ENCODE measurements at places on chromosomes 2 and 18.

- DNase-seq, result no peak
Measured at GRCh38 chr18:76315722-76316230, 179.3 kb downstream of the ZNF516 start.

GRCh38 chr18:55588870-55589595, 1.0 kb upstream of the TCF4 start:
- no peak for DNase-seq

DNA sequence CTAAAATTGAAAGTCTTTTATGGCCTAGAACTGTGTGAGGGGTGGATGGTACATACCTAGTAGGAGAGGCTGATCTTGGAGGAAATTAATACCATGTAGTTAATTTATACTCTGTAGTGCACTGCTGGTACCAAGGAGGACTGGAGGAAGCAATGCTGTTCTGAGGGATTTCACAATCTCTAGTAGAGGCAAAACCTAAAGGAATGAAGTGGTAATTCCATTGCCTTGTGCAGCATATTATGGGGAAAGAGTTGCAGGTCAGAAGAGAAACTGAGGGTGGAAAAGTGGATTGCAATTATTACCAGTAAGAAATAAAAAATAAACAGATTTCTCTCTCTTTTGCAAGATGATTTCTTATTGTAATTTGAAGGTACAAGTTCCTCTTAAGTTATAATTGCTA, 2.2 kb downstream of the ABI2 start:
- DNase-seq, result no peak

DNA sequence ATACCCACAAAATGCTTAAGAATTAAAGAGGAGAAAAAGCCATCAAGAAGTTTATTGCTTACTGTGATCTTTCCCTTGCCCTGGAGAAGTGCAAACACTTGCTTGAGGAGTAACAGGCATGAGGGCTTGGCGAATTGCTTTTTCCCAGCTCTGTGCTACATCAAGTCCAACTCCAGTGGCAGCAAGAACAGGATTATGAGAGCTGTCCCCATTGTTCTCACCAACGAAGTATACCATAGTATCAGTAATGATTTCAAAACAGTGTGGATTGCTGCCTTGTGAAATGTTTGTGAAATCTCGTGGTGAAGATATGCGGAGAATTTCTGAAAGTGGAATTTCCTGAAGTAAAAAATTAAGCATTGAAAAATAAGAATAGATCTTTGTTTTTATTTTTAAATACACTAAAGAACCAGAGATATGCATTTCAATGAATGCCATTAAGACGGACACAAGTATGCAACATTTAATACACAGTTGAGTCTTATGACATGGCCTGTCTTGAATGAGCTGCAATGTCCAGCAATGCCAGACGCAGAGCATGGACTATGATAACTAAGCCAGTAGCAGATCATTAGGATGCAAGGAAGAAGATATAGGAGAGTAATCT, 43.0 kb downstream of the NDUFAF7 start:
- DNase-seq, result no peak
